ENCODE measurements at places on chromosomes 2 and 18.

- no peak for DNase-seq
These were observed 106.4 kb downstream of the VAPA start for GRCh38 chr18:10020171-10020570.

DNA sequence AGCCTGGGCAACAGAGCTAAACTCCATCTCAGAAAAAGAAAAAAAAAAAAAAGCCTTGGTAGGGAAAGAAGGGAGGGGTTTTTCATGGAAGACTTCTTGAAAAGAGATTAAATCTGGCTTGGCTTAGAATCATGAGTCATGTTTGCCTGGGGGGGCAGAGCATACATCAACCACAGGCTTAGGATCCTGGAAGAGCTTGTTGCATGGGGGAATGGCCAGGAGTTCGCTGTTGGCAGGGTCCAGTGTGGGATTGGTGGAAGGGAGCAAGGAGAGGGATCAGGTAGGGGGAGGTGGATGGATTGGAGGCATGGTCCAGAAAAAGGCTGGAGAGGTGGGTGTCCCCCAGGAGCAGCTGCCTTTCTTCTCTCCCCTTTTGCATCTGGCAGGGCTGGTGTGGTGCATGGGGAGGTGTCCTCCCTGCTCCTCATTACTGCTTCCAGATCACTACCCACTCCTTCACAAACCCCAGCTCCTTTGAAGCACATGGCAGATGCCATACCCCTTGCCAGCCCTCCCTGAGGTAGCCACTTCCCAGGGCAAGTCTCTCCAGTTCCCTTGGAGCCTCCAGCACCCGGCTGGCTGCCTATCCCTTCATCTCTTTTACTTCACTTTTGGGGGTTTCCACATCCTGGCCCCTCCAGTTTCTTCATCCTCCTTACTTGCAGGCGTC is 2.5 kb downstream of the ARMC9 start:
- DNase-seq, result peak; percentile 81

DNA sequence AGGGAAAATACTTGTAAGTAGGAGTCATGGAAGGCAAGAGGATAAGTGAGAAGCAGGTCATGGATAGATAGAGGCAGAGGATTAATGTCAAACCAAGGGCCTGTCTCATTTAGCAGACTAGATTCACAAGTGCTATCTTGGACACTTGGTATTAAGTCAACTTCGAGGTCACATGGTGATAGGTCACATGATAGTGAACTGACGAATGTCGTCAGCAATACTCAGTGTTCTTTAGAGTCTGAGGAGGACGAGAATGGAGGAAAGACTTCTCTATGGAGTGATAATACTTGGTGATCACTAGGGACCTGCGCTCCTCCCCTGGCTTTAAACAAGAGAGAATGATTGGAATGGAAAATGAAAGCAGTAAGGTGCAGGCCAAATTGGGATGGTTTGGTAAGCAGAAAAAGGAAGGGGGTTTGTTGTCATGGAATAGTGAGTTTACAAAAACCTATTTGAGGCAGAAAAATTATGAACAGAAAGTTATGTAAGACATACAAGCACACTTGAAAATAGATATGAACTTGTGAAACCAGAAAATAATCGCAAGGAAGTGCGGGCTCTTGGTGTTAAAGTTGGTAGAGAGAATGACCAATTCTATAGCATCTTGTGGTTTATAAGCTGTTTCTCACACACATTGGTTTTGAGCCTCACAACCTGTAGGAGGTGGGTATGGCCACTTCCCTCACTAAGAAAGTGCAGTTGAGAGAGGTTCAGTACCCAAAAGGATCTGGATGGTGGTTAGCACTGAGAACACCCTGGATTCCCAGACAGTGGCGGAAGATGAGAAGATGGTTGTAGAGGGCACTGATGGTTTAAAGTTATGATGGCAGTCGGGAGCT is 141.5 kb downstream of the WDSUB1 start:
- DNase-seq, result no peak

DNA sequence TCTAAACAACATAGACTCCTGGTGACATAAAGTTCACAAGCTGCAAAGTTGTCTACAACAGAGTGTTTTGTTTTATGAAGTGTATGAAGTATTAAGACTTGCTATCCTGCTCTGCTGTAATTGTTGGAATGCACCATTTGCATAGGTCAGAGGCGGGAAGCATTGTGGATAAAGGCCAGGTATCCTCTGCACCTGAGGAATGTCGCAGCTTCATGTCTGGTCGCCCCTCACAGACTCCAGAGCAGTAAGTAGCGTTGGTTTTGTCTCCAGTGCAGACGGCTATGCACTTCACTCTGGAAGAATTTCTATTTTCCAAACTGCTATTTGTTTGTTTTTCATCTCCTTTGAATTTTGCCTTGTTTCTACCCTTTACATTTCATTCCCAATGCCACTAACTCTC is 63.1 kb downstream of the UNC80 start:
- DNase-seq, result no peak

DNA sequence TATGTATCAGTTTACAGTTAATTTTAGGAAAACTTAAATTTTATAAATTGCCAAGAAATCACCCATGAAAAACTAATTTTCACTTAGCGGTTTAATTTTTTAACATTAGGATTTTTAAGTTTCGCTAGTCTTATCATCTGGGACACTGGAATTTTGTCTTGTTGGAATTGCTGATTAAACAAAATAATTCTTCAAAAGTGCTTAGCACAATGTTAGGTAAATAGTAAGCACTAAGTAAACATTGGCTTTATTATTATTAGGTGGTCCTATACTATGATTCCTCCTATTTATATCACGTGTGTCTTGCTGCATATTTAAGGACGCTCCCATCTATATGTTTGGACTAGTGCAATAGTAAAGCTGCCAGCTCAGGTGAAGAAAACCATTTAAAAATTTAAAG is 54.6 kb upstream of the MAP4K3 start:
- no peak for DNase-seq

DNA sequence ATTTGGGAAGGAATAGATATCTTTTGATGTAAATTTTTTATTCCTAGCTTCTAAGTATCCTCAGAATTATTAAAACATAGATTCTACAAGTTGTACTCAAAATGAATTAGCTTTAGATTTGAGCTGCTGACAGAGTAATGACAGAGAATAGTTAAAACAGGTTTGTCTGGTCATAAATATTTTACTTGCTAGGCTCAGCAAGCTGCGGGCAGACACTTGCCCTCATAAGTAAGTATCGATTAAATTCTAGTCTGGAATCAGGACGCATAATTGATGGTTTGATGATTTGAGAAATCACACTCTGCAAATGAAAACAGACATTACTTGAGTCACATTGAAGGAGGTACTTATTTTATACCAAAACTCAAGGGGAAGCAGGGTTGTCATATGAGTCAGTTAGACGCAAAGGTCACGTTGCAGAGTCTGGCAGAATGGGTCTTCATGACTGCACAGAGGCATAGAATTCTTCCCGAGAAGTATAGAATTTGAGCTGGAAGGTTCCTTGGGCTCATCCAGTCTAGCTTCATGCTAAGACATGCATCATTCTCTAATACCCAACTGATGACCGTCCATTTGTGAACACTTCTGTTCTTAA is 27.5 kb downstream of the ARL4C start:
- DNase-seq, result no peak

- DNase-seq, result no peak
These were observed 347.4 kb upstream of the KLHL29 start for GRCh38 chr2:23037596-23037995.

GRCh38 chr2:207473931-207474235 is 55.9 kb upstream of the CREB1 start:
- DNase-seq, result no peak

DNA sequence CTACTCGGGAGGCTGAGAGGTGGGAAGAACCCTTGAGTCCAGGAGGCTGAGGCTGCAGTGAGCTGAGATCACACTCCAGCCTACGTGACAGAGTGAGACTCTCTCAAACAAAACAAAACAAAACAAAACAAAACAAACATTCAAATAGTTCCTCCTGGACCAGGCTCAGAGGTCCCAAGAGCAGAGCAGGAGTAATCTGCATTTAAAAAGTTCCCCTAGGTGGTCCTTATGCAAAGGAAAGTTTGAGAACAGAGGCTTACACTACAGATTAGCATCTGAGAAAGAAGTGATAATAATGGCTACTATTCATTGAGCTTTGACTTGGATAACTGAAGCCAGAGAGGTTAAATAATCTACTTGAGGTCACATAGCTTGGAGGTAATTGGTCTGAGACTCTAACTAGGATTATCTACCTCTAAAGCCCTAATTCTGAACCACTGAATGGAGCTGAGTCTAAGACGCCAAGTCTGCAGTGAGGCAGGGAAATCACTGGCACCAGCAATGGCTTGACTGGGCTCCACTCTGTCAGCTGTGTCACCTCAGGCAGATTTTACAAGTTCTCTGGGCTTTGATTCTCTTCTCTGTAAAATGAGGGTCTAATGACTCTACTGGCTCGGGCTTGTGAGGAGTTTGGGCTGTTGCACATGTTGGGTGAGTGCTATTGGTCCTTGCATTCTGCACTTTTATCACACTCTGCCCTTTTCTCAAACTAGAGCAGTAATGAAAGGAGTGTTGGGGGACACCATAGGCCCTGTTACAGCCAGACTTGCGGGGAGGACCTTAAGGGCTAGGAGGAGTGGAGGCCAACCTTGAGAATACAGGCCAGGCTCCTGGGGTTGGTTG is 29.2 kb upstream of the DLX2 start:
- no peak for DNase-seq

- peak; percentile 63 for DNase-seq
These were observed 107.6 kb downstream of the TRIB2 start for GRCh38 chr2:12824351-12824777.

DNA sequence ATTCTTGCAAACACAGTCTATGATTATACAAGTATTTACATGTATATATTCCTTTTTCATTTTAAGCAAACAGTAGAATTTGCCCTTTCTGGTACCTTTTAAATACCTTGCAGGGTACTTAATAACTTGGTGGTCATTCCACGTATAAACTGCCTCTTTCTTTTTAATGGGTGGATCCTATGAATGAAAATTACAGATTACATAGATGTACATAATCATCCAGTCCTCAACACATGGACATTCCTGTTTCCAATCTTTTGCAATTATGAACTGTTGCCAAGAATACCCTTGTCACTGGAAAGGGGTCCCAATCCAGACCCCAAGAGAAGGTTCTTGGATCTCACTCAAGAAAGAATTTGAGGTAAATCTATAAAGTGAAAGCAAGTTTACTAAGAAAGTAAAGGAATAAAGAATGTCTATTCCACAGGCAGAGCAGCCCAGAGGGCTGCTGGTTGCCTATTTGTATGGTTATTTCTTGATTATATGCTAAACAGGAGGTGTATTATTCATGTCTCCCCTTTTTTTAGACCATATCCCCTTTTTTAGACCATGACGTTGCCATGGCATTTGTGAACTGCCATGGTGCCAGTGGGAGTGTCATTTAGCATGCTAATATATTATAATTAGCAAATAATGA is 7.7 kb upstream of the CCNT2 start:
- DNase-seq, result no peak

DNA sequence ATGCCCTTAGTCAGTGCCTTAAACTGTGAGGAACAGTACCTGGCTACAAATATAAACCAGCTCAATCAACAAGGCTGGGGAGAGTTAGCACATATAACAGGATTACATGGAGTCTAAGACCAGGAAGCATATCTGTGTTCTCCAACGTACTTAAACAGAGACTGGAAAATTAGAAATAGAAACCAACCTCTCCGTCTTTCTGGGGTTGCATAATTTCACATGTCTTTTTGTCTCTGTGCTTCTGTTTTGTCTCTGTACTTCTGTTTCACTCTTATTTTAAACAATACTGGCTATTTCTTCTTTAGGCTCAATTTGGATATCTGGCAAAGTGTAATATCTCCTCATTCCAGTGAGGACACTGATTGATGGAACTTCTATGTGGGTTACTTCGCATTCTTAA is 749.0 kb upstream of the ZEB2 start:
- DNase-seq, result no peak

GRCh38 chr2:189515264-189515663 is 65.3 kb downstream of the SLC40A1 start:
- no peak for DNase-seq

DNA sequence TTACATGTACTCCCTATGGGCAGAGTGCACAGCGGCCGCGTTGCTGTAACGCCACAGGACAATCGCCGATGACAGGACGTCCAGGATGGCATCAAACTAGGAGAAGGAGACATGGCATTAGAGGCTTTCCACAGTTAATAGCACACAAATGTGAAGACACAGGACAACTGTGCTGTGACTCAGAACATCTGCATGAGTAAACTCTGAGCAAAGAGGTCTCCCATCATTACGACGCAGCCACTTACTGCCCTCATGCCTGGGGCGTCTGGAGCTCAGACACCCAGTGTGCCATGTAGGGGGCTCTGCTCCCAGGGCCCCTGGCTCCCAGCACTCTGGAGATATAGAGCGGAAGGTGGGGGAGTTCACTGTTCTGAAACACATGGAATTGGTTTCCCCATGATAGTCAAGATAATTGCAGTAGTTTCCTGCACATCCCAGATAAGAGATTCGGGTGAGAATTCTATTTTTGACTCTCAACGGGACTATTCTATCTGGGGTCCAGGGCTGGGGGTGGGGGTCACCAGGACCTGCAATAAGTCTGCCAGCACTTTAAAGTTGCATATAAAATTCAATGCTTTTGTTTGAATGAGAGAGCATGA is 168.1 kb downstream of the TMEM163 start:
- no peak for DNase-seq

GRCh38 chr18:10269261-10269660 is 185.2 kb upstream of the APCDD1 start:
- no peak for DNase-seq

- peak; percentile 91 for DNase-seq
These were observed 29.4 kb upstream of the RTTN start for GRCh38 chr18:70234667-70235459.

DNA sequence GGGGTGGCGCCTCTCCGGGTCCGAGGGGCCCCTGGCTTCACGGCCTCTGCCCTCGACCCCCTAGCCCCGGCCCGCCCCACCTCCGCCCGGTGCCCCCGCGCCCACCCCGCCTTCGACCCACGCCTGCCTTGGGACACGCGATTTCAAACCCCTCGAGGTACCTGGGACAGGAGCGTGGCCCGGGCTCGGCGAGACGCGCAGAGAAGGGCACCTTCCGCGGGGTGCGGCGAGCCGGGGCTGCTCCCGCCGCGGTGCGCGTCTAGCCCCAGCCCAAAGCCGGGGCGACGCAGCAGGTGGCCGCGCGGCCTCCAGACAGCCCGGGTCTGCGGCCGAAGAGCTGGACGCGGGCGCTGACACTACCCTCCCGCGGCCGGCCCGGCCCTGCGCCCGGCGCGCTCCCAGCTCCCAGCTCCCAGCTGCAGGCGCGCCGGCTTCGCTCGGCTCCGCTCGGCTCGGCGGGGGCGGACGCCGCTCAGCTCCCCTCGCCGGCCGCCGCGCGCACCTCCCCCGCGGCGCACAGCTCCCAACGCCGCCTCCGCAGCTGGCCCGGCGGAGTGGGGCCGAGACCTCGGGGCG is at the start of gene CRACDL:
TSS of gene CRACDL (minus strand) at position 449 of the 576 bp plus-strand sequence. CDS start 89,425 bp downstream, outside the sequence.
- DNase-seq, result no peak
